Activated naive CD4-positive, alpha-beta T cell treated with Interleukin-2 at 50 U/mL for 16 hours (primary cell): ENCODE measurements at places on chromosomes 13 and 19.

DNA sequence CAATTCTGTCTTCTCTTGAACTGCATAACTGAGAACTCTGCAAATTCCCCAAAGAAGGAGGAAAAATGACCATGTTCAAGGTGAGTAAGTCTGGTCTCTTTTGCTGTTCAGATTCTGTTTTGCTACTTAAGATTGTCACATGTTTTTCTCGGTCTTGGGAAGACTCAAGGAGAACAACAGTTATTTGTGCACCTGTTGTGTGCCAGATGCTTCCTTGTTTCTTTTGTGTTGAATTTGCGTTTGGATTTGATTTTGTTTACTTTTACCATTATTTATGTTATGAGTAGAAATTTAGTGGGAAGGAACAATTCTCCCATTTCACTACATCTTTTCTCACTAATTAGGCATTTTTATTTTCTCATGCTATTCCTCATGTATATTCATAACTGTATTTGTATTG lies 4.4 kb downstream of the ZNF284 start:
- no peak for DNase-seq

DNA sequence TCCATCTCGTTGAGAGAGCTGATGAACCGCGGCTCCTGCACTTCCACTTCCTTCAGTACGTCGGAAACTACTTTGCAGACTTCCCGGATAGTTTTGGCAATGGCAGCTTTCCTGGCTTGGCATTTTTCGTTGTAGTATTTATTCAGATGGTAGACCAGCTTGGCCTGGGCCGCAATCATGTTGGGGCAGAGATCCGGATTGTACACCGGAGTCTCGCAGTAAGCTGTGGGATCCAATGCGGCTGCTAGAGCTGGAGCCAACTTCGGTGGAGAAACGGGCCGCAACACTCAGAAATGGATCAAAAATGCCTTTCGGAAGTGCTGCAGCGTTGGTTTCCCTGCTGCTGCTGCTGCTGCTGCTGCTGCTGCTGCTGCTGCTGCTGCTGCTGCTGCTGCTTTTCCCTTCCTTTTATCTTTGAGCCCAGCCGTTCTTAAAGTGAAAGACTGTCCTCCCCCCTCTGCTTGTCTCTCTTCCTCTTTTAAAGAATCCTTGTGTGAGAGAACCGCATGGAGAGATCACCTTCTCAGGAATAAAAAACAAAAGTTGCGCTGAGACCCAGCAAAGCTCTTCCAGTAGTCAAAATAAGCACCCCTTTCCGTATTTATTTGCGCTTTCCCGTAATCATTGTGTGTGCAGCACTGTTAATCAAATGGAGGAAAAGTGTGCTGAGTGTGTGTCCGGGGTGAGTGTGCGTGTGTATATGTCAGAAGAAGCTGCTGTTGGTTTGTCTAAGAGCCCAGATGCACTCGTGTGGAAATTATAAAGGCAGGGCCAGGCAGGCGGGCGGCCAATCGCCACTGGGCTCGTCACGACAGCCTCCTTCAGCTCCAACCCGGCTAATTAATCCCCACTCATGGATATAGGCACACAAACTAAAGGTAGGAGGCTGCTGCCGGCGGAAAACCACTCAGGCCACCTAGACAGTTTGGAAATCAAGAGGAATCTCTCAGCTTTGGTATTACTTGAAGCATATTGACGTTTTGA lies at the start of gene MAB21L1:
TSS of gene MAB21L1 (minus strand) at position 730 of the 984 bp plus-strand sequence. CDS start at position 179, 551 bp downstream.
- DNase-seq, result no peak

DNA sequence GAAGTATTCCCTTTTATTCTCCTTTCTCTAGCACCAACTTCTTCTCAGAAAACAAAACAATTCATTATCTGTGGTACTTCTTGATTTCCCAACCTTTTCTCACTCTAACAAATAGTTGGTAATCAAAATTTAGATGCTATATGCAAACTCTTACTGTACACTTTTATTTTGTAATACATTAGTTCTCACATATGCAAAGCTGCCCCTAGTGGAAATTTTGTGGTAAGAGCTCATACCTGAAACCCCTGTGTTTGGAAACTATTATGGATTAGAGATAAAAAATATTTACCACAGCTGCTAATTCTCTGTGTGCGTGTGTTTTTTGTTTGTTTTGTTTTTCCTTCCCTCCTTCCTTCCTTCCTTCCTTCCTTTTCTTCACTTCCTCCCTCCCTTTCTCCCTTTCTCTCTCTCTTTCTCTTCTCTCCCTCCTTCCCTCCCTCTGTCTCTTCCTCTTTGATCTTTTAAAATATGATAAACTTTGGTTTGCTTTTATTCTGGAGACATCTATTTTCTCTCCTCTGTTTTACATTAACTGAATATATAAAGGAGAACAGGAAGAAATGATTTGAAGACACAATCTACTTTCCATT lies 537.4 kb downstream of the SLITRK6 start:
- DNase-seq, result no peak

DNA sequence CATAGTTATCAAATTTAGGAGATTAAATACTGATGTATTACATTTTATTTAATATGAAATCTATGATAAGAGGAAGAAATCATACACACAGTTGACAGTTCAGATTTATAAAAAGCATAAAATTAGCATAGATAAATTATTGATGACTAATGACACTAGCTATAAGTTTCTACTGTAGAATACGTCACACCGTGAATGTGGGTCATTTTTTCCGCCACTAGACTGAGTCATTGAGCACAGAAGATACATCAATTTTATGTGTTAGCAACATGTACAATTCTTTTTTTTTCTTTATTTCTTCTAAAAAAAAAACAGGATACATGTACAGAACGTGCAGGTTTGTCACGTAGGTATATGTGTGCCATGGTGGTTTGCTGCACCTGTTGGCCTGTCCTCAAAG lies 22.2 kb downstream of the AP2S1 start:
- DNase-seq, result peak; percentile 72

DNA sequence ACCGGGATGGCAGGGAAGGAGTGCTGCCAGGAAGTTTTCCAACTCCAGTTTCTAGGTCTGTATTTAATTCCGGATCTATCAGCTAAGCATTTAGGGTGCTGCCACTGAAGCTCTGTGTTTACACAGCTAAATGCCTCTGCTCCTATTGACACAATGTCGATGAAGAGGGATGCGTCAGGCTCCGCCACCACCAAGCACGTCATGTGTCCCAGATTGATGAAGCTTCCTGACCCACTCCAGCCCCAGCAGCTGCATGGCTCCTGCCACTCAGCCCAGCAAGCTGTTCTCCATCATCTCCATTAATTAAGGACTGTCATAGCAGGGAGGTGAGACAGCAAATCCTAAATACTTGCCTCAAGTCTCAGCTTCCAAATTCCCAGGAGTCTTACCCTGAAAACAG lies 435.2 kb upstream of the ZNF507 start:
- DNase-seq, result no peak

- no peak for DNase-seq
Measured at GRCh38 chr19:10642473-10643171, 11.5 kb upstream of the ILF3 start.

DNA sequence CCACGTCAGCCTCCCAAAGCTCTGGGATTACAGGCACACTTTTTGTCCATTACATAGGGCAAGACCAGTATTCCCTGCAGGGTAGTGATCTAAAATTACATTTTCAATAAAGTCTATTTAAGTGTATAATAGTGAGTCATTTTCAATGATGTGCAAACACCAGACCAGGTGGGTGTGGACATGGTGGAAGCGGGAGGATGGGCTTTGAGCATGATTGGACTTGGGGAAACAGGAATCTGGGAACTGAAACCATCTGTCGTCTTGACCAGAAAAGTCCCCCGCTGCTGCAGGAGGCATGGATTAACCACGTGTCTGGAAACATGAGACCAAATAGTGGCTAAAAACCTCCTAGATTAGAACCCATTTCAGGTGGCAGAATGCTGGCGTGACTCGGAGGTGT lies 4.9 kb downstream of the FXYD3 start:
- no peak for DNase-seq

DNA sequence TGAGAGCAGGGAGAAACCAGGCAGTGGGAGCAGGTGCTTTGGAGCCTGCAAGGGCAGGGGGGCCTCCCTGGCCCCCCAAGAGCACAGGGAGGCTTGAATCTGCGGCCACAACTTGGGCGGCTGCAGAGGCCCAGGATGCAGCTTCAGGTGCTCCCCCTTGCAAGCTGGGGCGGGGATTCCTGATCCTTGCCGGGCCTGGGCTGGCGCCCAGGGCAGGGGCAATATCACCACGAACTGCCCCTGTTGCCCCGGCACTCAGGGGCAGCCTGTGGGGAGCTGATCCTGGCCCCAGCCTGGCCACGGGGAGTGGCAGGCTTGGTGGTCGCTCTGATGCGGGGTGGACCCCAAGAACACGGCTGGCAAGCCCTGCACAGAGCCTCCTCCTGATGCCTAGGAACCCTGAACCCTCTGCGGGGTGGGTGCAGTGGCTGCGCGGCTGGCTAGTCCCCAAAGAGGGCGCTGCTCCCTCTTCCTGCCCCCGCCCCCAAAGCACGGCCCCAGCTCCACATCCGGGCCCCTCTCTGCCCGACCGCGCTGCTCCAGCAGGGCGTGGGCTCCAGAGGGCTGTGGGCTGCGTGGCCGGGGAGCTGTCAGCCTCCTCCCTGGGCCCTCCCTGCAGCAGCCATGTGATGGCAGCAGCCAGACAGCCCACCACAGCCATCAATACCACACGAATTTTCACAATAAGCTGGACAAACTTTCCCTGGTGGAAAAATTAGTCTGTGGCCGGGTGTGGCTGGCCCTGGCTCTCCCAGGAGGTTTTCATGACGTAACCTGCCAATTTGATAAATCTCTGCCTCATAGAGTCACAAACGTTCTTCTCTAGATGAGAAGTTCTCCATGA lies 21.0 kb downstream of the TNFSF9 start:
- DNase-seq, result peak; percentile 52

- DNase-seq, result no peak
Measured at GRCh38 chr13:29162638-29163235, 342.6 kb downstream of the MTUS2 start.

DNA sequence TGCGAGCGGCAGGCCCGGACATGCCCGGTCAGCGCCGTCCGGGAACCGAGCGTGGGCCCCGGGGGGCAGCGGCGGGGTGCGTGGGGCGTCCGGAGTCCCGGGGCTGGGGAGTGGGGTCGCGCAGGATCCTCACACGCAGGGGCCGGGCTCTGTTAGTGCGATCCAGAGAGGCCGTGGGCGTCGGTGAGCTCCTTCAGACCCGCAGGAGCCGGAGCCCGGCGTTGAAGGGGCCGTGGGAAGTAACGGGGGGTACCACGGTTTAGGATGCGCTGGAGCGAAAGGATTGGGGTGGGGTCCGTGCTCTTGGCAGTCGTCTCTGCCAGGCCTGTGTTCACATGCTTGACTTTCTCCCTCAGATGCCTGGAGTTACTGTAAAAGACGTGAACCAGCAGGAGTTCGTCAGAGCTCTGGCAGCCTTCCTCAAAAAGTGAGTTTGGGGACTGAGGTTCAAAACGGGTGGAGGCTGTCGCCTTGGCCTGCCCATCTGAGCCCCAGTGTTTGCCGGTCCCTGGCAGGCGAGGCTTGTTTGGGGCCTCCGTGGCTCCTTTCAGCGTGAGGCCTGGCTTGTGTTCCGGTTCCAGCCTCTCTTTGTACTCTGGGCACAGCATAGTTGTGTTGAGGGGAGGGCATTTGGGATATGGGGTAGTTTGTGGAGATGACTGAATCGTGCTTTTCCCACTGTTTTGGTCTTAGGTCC lies 512 bp downstream of the RPS19 start:
- DNase-seq, result peak; percentile 35

DNA sequence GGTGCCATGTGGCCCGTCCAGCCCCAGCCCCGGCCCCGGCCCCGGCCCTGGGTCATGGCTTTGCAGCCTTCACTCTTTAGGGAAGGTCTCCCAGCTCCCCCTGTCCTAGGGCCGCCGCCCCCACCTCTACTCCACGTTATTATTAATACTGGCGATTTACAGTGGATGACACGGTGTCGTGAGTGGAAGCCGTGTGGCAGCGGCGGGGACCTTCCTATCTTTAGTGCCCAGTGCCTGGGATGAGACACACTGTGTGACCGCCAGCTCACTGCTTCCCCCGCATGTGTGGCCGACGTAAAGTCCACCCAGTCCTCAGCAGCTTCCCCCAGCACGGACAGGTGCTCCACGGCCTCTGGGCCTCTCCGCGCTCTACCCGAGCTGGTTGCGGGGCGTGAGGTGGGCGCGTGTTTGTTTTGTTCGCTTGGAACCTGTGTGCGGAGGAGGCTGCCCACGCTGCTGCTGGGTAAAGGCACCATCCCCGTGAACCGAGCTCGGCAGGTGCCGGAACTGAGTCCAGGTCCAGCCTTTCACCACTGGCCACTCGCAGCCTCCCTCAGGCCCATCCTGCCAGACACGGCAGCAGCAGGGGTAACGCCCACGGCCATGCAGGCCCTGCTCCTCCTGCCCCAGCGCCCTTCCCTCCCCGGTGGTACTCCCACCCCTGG lies 70.9 kb upstream of the MCF2L start:
- DNase-seq, result no peak

- no peak for DNase-seq
Measured at GRCh38 chr13:91817250-91817649, 418.8 kb downstream of the GPC5 start.

- DNase-seq, result no peak
Measured at GRCh38 chr19:1004204-1004802, 4.1 kb downstream of the GRIN3B start.

- DNase-seq, result no peak
Measured at GRCh38 chr13:34114581-34114980, 296.6 kb downstream of the RFC3 start.

GRCh38 chr19:18503337-18503970 lies 18.4 kb downstream of the ELL start:
- DNase-seq, result no peak

DNA sequence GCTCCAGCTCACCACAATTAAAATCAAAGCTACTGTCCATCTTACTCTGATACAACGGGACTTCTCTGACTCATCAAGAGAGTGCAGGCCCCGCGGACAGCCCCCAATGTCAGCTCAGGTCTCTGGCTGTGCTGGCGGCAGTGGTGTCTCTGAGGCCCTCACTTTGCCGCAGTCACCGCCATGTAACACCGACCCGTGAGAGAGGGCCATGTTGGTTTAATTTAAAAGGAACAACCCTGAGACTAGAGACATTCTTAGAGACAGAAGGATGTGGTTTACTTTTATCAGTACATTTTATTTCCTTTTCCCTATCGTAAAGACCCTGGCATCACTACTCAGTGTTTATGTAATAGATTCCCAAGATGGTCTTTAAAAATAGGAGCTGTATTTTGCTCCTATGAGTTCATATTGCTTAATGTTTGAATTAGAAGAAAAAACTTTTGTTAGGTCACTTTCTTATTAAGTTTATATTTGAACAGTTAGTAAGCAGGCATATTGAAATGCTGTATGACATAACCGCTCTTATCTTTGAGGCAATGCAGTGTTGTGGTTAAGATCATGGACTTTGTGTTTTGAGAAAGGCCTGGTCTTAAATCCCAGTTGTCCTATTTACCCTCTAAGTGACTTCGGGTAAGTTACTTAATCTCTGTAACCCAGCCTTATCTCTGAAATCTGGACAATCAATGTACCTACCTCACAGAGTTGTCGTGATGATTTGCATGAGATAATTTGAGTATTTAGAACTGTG lies 23.4 kb downstream of the DGKH start:
- DNase-seq, result no peak
